ENCODE measurements at places on chromosomes 4 and X. TPM values are rescaled to one million over a fixed set of nuclear protein-coding genes. Genes with fewer than 3 reads are reported as not detected.

DNA sequence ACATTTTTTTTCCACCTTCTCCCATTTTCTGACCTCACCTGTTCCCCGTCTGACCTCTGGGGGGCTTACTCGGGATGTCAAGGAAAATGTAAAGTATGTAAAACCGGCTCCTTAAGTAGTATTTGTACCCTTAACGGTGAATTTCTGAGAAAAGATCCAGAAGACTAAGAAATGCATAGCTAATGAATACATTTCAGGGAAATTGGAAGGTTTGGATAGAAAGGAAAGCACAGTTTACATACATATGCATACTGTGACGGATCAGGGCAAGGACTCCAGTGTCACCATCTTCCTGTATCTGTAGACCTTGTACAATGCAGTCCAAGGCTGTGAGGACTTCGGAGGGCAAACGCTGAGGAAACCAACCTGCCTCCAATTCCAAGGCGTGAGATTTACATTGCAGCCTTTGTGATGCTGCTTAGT, 2185.9 kb upstream of the TENM3 start:
- H3K27me3 ChIP-seq, result no peaks in the 10 kb centered on the region
- no peaks in the 10 kb centered on the region for H3K36me3 ChIP-seq
- no peak for DNase-seq
- no peak overlapping the region for H3K27ac ChIP-seq

- DNase-seq, result peak; percentile 12
- no peaks in the 10 kb centered on the region for H3K36me3 ChIP-seq
- H3K27me3 ChIP-seq, result no peaks in the 10 kb centered on the region
- no peaks in the 10 kb centered on the region for H3K4me1 ChIP-seq
- no peak overlapping the region for H3K27ac ChIP-seq
Observed at GRCh38 chrX:133921764-133922389, 63.5 kb downstream of the GPC3 start.

F8 gene
- total RNA-seq, result 12.4 TPM

GRCh38 chr4:6352031-6352692, 82.5 kb downstream of the WFS1 start:
- no peak overlapping the region for H3K4me3 ChIP-seq
- no peaks in the 10 kb centered on the region for H3K4me1 ChIP-seq
- no peaks in the 10 kb centered on the region for H3K27me3 ChIP-seq
- no peak overlapping the region for H3K27ac ChIP-seq
- H3K36me3 ChIP-seq, result no peaks in the 10 kb centered on the region

- H3K36me3 ChIP-seq, result no peaks in the 10 kb centered on the region
- no peaks in the 10 kb centered on the region for H3K27me3 ChIP-seq
- no peak for DNase-seq
- no peaks in the 10 kb centered on the region for H3K4me1 ChIP-seq
- H3K27ac ChIP-seq, result no peak overlapping the region
Observed at GRCh38 chr4:140187316-140187695, 33.3 kb upstream of the MAML3 start.

PSAPL1 gene
- total RNA-seq, result not detected
